ENCODE measurements at places on chromosomes 16 and 17.

- DNase-seq: no peak
These were observed 7.2 kb upstream of the AATK start for GRCh38 chr17:81173052-81173761.

GRCh38 chr17:9268546-9268945 lies 247.2 kb downstream of the NTN1 start:
- no peak for DNase-seq

DNA sequence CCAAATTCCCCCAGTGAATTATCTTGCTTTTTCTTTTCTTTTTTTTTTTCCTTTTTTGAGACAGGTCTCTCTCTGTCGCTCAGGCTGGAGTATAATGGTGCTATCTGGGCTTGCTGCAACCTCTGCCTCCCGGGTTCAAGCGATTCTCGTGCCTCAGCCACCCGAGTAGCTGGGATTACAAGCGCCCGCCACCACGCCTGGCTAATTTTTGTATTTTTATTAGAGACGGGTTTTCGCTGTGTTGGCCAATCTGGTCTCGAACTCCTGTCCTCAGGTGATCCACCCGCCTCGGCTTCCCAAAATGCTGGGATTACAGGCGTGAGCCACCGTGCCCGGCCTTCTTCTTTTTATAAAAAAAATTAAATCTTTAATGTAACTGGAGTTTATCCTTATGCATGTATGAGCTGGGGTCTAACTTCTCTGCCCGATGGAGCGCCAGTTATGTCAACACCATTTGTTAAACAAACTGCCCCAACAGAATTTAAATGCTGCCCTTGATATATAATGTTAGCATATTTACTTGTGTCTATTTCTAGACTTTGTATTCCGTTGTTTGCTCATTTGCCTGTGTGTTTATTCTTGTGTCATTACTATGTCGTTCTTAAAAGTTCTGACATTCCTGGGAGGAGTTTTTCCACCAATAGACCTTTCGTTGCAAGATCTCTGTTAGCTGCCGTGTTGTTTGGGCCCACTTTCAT lies 535 bp upstream of the AURKB start:
- no peak for DNase-seq

GRCh38 chr17:83149761-83150251 lies 70.4 kb downstream of the METRNL start:
- no peak for DNase-seq

DNA sequence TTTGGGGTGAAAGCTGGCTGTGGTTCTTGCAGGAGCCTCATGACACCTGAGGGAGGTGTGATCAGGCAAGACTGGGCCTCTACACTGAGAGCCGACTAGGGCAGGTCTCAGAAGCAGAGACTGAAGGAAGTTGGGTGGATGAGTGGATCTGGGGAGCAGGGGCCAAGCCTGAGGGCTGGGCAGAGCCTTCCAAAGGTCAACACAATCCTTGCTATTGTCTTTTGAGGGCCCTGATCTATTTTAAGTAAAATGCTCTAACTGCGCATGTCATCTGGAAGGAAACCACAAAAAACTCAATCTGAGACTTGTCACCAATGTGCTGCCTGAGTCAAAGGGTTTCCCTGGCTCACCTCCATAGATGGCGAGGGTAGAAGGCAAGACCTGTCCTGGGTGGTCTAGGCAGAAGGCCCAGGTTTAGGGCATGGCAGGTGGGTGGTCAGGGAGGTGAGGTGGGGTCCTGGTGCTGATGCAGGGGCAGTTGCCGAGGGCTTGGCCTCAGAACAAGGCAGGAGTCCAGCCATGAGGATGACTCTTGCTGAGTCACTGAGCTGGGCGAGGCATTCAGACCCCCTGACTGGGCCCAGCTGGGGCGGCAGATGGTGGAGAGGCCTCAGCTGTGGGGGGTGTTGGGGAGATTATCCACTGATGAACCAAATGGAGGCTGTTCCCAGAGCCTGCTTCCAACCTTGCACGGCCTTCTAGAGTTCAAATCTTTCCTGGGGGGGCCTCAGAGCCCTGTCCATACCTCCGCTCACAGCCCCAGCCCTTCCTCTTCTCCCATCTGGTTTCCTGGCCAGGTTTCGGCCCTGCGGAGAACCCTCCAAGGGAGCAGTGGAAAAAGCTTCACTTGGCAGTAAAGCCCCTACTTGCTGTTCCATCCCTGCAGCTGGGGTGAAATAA lies 5.1 kb downstream of the MVP start:
- DNase-seq: no peak

- DNase-seq: no peak
These were observed 34.3 kb downstream of the MARF1 start for GRCh38 chr16:15608398-15609285.

DNA sequence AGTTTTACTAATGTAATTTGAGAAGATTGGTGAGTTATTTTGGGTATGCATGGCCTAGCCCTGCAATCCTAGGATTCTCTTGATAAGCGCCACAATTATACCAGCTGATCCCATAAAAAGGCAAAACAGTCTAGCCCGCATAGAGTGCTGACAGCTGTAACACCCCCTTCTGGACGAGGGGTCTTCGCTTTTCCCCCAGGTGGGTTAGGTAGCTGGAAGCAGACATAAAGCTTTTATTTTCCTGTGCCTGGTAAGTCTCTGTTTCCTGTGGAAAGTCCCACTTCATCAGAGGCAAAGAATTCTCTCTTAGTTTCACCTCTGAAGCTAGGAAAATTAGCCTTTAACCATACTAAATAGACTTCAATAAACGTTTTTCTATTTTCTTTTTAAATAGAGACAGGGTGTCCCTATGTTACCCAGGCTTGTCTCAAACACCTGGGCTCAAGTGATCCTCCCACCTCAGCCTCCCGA lies 108.3 kb downstream of the YPEL2 start:
- no peak for DNase-seq

- no peak for DNase-seq
These were observed 62.3 kb upstream of the CDH5 start for GRCh38 chr16:66304151-66304550.

DNA sequence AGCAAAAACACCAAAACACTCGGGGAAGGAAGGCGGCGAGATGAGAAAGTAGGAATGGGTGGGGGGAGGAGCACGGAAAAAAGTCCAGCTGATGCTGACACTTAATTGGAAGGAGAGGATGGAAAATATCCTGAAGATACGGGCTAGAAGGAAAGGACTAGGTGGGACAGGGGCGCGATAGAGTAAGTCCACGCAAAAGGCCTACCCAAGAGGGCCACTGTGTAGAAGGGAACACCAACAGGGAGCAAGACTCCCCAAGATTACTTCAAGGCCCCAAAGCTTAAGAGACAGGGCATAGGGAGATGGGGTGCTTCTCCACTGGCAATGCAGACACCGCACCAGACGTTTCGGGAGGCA lies 736 bp downstream of the APPBP2 start:
- no peak for DNase-seq

GRCh38 chr17:34709158-34709754 lies 129.9 kb downstream of the TMEM132E start:
- DNase-seq: no peak

- no peak for DNase-seq
These were observed 42.5 kb downstream of the MYH3 start for GRCh38 chr17:10614536-10615155.

DNA sequence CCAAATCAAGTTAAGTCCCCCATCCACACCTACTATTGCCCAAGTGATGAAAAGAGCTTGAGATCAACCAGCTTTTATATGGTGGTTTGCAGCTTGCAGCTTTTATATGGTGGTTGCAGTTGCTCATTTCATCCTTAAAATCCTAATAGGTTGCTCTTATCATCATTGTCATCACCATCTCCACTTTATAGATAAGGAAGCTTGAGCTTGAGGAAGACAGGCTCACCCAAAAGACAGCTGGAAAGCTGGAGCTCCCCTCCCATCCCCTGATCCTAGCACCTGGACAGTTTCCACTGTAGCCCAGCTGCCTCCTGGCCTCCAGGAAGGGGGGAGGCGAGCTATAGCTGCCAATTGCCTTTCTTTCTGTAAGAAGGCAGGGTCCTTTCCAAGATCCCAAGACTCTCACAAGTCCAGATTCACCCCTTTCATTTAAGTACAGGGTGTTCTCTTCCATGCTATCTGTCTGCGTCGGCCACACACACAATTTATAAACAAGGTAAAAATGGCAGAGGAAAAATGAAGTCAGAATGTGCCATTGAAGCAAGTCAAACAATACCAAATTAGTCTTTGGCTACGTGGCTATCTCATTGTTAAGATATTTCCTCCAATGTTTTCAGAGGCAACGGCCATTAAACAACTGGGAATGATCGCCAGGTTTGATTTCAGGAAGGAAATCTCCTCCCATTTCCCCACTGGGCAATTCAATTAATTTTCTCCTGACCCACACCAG lies 63.3 kb downstream of the PECAM1 start:
- no peak for DNase-seq

GRCh38 chr17:77867976-77868713 lies 90.4 kb upstream of the TNRC6C start:
- DNase-seq: no peak

- DNase-seq: no peak
These were observed 153.4 kb upstream of the PLCG2 start for GRCh38 chr16:81625544-81626153.

- no peak for DNase-seq
These were observed 1.8 kb downstream of the KRT31 start for GRCh38 chr17:41395611-41396010.

DNA sequence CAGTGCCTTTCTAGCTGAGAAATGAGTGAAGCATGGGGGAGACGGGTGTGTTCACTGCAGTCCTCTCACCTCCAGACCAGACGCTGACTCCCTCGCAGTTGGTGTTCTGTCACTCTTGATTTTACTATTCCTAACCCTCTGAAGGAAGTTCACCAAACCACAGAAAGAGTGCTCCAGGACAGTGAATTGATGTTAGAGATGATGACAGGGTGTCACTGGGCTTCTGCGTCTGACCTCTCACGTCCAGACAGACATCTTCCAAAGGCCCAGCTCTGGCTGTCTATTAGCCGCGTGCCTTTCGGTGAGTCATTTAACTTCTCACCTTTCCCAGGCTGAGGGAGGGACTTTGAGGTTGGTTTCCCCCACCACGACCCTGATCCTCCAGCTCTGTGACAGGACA lies 8.2 kb downstream of the CRAMP1 start:
- no peak for DNase-seq

GRCh38 chr16:25027781-25028180 lies 12.6 kb upstream of the ARHGAP17 start:
- no peak for DNase-seq

DNA sequence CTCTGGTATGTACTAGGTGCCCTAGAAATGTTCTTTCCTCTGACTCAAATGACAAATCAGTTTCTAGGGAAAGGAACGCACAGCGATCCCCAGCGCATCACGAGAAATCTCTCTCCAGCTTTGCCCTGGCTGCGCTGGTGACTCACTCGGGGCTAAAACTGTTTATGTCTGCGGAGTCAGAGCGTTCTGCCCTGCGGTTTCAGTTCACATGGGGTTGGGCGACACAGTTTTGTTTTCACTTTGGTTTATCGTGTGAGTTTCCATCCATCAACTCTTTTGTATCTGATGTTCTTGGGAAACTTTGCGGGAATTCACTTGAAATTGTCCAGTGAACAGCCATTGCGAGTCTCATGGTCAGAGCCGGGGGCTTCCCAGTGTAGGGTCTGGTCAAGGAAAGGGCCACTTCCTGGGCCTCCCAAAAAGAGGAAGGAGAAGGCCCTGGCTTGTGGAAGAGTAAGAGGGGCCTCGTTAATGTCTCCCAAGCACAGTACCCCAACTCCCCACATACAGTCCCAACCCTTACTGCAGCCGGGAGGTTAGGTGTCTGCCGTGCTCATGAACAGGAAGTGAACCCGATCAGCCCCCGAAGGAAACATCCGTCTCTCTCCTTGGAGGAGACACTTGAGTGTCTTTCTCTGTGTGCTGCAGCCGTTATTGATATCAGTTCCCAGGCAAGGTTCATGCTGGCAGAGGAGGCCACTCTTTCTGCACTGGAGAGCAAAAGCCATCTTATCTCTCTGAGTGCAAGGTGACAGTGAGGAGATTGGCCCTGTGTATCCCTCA lies 643.2 kb downstream of the WWOX start:
- peak; percentile 48 for DNase-seq

- peak; percentile 20 for DNase-seq
These were observed 471.6 kb downstream of the SOX9 start for GRCh38 chr17:72592242-72592966.

DNA sequence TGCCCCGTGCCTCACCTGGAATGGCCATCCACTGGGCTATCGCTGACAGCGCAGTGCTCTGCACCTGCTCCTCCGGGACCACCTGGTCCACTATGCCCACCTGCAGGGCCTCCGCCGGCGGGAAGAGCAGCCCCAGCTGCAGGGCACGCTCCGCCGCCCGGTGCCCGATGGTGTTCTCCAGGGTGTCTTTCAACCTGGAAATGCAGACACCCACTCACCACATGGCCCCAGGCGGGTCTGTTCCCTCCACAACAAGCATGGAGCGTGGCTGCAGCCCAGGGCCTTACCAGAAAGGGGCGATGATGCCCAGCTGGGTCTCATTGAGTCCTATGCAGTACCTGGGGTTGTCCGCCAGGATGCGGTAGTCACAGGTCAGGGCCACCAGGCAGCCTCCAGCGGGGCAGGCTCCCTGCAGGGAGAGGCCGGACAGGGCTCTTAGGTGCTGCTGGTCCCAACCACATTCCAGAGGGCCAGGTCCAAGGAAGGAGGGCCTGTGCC lies 6.8 kb downstream of the DNASE1L2 start:
- no peak for DNase-seq

DNA sequence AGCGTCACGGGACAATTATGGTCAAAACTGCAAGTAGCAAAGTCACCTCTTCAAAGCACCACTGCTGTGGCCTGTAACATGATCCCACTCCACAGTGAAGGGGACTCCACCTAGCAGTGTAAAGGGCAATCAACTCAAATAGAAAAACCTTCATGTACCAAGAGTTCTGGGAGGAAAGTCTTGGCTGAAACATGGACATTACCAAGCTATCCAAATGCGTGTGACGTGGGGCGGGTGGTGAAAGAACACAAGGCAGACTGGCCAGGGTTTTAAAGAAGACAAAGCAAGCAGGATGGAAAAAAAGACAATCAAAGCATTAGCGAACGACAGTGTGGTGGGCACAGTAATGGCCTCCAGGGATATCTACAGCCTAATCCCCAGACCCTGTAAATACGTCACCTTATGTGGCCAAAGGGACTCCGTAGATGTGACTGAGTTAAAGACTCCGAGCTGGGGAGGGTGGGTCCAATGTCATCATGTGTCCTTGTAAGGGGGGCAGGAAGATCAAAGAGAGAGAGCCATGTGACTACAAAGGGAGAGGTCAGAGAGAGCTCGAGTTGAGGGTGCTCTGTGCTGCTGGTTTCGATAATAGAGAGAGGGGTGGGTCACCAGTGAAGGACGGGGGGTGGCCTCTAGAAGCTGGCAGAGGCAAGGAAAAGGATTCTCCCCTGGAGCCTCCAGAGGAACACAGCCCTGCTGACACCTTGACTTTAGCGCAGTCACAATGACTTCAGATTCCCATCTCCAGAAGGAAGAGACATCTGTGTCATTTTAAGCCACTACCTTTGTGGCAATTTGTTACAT lies 6.0 kb downstream of the HSDL1 start:
- no peak for DNase-seq
